ENCODE measurements at places on chromosomes 6 and 20.
A peak's percentile ranks its signal among the peaks of the same experiment; 100 is the strongest.

DNA sequence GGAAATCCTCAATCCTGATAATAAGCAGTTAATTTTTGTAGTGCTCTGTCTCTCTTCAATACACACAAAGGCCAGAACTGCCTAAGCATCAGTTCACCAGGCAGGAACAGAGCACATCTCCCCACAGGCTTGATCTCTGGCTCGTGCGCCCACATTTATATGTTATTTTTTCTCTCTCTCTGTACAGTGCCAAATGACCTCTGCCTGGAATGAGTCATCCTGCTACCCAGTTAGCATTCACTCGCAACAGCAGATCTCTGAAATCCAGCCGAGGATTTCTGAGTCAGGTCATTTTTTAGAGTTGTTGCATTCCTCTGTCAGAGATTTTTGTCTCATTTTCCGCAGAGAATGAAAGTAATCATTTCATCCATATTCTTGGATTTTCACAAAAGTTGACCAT is 107.1 kb downstream of the COL12A1 start:
- DNase-seq: no peak

DNA sequence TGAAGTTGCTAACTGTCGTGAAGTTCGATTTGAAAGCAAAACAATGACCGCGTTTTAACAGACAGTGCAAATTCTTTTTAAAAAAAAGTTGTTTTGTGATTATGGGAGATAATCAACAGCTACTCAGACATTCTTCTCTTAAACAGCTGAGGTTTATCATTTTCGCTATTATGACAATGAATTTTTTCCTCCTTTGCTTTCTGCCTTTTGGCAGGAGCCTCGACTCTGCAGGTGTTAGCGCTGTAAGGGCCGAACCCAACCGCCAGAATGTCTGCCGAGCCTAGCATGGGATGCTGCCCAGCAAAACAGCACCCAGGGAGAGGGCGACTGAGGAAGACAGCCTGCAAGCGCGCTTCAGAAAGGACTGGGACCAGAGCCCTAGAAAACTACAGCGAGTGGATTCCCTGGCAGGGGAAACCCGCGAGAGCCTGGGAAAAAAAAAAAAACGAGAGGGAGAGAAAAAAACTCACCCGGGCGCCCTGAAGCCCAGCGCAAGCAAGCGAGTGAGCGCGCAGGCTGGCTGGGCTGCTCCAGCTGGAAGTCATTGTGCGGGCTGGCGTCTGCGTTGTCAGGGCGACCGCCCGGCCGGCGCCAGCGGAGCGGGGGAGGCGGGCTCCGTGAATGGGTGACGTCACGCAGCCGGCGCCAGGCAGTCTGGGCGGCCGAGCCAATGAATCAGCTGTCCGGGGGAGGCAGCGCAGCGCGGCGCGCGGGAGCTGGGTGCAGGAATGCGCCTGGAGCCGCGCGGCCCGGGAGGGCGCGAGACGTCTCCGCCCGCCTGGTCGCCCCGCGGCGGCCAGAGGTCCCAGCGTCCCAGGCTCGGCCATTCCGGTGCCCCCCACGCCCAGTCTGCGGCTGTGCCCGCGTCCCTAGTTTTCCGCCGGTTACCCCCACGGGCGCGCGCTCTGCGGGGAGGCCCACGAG is 32.7 kb upstream of the ID4 start:
- DNase-seq: peak; percentile 77

DNA sequence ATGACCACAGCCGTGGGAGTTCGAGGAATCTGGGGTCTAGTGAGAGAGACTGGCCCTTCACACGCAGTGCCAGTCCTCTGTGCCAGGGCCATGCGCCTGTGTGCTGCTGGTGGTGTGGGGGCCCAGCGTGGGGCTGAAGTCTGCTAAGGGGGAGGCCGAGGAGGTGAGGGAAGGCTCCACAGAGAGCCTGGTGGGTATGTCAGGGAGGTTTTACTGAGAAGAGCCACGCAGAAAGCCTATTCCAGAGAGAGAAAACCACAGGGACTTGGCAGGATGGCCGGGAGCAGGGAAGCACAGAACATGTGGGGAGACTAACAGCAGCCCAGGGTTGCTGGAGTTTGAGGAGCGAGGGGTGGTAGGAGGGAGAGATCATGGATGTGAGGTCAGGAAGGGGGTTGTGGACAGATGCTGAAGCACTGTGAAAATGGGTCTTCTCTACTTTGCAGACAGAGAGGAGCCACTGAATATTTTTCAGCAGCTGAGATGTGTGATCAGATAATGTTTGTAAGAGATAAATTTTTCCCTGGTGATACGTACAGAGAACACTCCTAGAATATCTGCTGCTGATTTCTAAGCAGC is 35.3 kb downstream of the DUSP22 start:
- DNase-seq: no peak

GRCh38 chr6:33959661-33960344 is 156.0 kb upstream of the MLN start:
- no peak for DNase-seq

GRCh38 chr20:63580796-63581461 is 6.9 kb upstream of the HELZ2 start:
- peak; percentile 20 for DNase-seq

DNA sequence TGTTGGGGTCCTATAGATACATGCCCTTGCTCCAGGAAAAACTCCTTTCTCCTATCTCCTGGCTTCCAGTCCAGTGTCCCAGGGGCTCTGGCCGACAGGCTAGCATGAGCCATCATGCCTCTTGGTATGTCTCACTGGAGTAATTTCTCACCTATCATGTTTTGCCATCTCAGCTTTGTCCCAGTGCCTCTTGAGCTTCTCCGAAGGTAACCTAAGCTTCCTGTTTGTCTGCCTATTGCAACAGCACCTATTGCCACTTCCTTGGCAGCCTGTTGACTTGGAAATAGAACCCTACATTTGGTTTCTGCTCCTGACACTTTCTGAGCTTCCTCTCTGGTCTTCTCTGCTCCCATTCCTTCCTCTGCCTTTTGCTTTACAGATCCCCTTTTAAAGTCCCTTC is 197.7 kb downstream of the KCNQ5 start:
- DNase-seq: no peak

DNA sequence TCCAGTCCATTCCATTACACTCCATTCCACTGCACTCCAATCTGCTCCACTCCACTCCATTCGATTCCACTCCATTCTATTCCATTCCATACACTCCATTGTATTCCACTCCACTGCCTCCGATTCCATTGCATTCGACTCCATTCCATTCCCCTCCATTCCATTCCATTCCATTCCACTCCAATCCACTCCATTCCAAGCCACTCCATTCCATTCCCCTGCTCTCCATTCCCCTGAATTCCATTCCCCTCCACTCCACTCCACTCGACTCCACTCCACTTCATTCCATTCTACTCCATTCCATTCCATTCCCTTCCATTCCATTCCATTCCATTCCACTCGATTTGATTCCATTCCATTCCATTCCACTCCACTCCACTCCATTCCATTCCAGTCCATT is 25.7 kb upstream of the DEFB125 start:
- no peak for DNase-seq

GRCh38 chr6:34236131-34236442 is 586 bp upstream of the HMGA1 start:
- no peak for DNase-seq

DNA sequence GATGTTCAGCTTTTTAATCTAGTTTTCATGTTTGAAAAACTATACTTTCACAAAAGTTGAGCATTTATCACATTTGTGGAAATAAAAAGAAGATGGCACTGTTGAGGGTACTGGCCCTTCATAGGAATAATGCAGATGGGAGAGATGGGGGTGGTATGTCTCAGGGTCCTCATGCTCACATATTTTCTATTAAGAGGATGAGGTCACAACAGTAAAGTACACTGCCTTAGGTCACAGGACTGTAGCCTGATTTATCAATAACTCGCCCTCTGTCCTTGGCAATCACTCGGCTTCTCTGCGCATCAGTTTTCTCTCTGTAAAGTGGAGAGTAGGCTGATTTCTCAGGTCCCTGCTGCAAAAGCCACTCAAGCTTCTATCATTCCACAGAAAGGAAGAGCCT is 55.9 kb downstream of the PPP1R3G start:
- no peak for DNase-seq

- peak; percentile 4 for DNase-seq
Measured at GRCh38 chr6:156720691-156721685, 56.2 kb upstream of the ARID1B start.

DNA sequence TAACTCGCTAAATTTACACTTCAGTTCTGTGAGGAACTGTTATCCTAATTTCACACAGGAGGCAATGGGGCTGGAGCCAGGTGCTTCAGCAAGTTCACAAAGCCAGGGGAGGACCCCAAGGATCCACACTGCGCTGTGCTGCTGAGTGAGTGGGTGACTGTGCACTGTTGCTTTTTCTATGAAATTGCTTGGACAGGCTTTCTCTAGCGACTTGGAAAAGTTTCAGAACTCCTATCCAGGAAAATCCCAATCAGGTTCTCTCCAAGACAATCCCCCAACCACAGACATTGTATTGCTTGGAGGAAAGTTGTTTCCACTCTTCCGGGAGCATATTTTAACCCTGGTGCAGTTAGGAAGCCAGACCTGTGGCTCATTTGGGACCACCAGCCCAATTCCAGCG is 175.9 kb upstream of the CST7 start:
- no peak for DNase-seq

DNA sequence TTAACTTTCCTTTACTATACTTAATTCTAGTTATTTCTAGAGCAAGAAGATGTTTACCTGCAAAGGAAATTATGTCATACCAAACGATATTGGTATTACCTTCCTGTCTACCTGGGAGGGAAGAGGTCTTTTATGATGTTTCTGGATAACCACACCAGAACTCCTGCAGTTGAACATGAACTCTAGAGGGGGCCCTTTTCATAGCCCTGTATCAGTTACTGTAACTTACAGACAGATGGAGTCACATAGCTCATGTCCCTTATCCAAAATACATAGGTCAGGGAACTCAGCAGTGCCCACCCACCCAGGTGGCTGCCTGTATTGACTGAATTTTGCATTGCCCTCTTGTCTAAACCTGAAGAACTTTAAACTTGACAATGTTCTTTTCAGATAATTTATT is 35.1 kb upstream of the MYL9 start:
- DNase-seq: peak; percentile 13

- no peak for DNase-seq
Measured at GRCh38 chr6:70423189-70424134, 10.2 kb downstream of the FAM135A start.

GRCh38 chr20:44701118-44701857 is 13.9 kb upstream of the CCN5 start:
- DNase-seq: no peak

GRCh38 chr20:36845288-36845971 is 30.5 kb upstream of the TLDC2 start:
- DNase-seq: no peak

GRCh38 chr6:56501993-56502392 is 140.7 kb downstream of the DST start:
- DNase-seq: no peak
